Fibroblast of skin of scalp (primary cell): ENCODE measurements at places on chromosomes 1 and 21.

- DNase-seq: no peak
Observed at GRCh38 chr21:17438635-17439034, 74.2 kb upstream of the CXADR start.

- peak; percentile 71 for DNase-seq
Observed at GRCh38 chr1:108897865-108898720, 21.3 kb downstream of the GPSM2 start.

DNA sequence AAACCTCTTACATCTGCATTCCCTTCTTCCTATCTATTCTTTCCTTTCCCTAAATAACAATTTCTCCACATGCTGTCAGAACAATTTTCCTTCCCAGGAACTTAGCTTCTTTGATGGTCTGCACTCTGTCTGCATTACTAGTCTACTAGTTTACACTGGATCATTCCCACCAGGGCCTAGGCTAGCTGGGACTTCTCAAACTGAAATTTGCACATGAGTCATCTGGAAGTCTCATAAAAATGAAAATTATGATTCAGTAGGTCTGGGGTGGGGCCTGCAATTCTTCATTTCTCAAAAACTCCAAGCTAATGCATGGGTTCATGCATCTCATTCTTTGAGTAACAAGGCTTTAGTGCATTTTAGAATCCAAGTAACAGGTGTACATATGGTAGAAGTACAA is 74.2 kb downstream of the GABPA start:
- peak; percentile 49 for DNase-seq

DNA sequence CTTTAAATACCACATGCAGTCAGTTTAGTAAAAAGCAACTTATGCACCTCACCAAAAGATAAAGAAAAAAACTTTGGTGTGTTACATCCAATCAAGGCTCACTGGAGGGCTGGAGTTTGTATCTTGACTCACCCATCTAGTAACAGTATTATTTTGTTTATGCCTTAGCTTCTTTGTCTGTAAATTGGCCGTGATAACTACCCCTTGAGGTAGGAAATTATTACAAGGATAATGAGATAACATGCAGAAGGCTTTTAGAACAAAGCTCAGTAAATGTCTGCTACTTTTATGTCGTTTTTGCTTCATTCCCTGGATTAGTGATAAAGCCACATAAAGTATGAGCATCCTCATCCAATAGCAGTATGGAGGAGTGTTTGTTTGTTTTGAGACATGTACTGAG is 94.8 kb downstream of the ATP5PO start:
- DNase-seq: no peak

DNA sequence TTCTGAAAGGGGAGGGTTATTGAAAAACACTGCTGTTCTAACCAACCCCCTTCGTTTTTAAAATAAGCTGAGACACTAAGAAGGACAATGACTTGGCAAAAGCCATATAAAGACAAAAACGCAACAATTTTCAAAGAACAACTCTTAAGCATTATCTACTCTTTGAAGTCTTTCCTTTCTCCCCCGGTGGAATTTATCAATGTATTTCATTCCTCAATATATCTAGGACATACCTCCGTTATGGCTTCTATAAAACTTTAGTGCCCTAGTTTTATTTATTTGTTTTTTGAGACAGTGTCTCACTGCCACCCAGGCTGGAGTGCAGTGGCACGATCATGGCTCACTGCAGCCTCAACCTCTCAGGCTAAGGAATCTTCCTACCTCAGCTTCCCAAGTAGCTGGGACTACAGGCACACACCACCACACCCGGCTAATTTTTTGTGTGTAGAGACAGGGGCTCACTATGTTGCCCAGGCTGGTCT is 3.2 kb downstream of the NRDC start:
- DNase-seq: no peak

DNA sequence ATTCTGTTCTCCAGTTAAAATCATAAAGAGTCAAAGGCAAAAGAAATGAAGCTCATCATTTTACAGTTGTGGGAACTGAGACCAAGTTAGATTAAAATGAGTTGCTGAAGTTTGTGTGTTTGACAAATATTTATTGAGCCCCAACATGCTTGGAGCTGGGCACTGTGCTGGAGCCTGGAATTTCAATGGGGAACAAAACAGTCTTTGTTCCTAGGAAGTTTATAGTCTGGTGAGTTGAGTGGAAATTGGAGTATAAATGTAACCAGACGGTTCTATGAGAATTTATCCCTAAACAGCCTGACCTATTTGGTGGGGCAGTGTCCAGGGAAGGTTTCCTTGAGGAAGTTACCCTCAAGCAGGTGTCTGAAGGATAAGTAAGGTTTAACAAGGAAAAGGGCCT is 294.4 kb downstream of the PRDM2 start:
- no peak for DNase-seq

- DNase-seq: no peak
Observed at GRCh38 chr21:44089001-44089911, 17.9 kb upstream of the PWP2 start.

- DNase-seq: peak; percentile 43
Observed at GRCh38 chr1:232853994-232854797, 49.0 kb downstream of the MAP10 start.

- no peak for DNase-seq
Observed at GRCh38 chr1:197841158-197841557, 61.3 kb upstream of the C1orf53 start.

DNA sequence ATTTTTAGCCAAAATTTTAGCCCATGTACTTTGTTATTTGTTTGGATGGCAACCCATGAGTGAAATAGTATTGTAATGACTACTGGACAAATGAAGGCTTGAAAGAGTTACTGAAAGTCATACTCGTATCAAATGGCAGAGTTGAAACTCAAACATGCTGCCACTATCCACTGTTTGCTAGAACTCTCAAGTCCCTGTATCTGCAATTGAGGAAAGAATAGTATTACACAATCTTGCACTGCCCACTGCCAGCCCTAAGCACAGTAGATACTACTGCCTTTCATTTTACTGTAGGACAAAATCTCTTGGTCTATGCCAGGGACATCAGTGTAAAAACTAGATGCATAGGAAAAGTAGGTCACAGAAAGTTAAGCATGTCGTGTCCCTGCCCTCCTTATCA is 581.1 kb upstream of the PLXNA2 start:
- DNase-seq: no peak

GRCh38 chr1:6570100-6570499 is 9.7 kb upstream of the ZBTB48 start:
- DNase-seq: no peak

DNA sequence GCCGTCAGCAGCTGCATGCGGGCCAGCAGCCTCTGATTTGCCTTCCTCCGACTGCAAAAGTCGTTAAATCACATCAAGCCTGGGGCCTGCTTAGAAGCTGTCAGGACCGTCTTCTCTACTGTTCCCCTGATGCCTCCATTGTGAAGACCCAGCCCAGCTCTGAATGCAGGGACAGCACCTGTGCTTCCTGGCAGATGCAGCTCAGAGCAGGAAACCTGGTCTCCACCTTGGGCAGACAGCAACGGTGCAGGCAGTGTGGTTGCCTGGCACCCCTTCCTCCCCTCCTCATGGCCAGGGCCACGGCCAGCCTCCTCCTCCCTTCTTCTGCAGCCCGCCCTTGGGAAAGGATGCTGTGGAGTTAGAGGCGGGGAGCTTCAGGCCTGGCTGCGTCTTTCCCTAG is 92.3 kb upstream of the COL6A1 start:
- no peak for DNase-seq

DNA sequence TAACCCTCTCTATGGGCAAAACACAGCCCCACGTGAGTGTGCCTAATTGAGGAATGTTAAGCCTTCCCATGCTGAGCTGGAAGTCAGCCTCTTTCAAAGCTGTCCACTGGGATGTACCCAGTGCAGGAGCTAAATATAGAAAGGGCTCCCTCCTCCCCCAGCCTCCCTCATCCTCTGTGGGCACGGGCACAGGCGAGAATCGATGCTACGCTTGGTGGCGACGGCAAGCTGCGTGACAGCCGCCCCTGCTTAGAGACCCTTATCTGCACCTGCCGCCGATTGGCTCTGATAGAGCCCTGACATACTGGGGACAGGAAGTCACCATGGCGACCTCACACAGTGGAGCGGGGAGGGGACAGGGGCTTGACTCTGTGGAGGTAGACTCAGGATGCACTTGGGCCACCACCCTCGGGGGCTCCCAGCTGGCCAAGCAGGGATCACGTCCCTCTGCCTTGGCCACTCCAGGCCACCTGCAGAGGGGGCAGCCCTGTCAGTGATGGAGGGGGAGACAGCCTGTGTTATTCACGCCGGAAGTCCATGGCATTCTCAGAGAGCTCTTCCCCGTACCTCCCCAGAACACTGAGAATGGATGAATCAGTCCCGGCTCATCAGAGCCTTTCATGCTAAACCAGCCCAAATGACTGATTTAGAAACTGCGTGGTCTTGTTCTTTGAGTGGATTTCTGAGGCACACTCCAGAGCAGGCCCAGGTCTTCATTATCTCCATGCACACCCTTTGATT is 84.8 kb downstream of the KCND3 start:
- DNase-seq: peak; percentile 43
